Dermis blood vessel endothelial cell (primary cell): ENCODE measurements at places on chromosomes 5 and 9.

- DNase-seq: no peak
These were observed 112.7 kb upstream of the CLINT1 start for GRCh38 chr5:157971571-157972216.

GRCh38 chr5:145160679-145161078 is 674.5 kb downstream of the PRELID2 start:
- no peak for DNase-seq

DNA sequence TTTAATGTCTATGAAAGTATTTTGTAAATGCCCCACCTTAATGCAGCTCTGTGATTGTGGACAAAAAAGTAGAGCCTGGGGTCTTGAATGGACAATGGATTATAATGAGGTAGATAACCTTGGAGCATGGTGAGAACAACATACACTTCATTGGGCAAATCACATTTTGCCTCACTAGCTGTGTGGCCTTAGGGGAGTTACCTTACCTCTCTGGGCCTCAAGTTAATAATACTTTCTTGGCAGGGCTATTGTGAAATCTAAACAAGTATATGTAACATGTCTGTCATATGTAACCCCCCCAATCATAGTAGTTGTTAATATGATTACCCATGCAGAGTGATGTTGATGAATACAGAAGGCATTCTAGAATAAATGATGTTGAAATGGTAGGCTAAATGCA is 213.6 kb upstream of the ANKRD55 start:
- DNase-seq: no peak

DNA sequence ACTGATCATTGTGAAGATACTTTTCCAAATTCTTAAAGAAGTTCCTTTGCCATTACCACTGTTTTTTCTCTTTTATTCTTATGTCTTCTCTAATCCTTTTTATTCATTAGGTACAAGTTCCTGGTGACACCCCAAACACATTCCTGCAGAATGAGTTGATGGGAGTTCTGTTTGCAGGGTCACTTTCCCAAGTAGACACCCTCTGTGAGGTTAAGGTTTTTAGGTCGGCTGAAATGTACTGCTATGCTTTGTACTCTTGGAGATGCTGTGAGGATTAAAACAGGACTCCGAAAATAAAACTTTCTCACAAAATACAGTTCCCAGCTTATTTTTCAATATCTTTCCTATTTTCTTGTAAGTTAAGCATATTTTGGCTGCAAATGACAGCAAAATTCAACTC is 143.3 kb upstream of the TLE4 start:
- no peak for DNase-seq

- DNase-seq: no peak
These were observed 122.9 kb downstream of the CEP120 start for GRCh38 chr5:123300266-123300665.

DNA sequence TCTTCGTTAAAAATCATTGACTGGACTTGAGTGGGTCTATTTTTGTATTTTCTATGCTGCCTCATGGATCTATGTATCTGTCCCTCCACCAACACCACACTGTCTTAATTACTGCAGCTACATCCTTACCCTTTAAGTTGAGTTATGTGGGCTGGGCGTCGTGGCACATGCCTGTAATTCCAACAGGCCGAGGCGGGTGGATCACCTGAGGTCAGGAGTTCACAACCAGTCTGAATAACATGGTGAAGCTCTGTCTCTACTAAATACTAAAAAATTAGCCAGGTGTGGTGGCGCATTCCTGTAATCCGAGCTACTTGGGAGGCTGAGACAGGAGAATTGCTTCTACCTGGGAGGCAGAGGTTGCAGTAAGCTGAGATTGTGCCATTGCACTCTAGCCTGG is 48.2 kb downstream of the XRCC4 start:
- no peak for DNase-seq

DNA sequence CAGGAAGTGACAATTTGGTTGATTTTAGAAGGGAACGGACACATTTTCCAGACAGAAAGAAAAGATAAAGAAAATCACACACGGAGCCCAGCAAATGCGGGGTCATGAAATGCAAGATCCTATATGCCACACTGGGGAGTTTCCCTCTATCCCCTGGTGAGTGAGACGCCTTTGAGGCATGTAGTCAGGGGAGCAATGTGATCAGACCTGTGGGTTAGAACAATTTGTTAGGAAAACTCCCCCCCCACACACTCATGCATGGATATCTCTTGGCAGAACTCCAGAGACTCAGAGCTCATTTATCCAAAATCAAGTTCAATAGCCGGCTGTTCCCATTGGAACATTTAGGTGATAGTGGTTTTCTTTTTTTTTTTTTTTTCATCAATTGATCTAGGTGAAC is 71.7 kb upstream of the TRIO start:
- DNase-seq: no peak

GRCh38 chr9:76654575-76654974 is 109.7 kb upstream of the PCA3 start:
- DNase-seq: peak; percentile 61

GRCh38 chr5:173626505-173626820 is 10.0 kb upstream of the BOD1 start:
- no peak for DNase-seq

DNA sequence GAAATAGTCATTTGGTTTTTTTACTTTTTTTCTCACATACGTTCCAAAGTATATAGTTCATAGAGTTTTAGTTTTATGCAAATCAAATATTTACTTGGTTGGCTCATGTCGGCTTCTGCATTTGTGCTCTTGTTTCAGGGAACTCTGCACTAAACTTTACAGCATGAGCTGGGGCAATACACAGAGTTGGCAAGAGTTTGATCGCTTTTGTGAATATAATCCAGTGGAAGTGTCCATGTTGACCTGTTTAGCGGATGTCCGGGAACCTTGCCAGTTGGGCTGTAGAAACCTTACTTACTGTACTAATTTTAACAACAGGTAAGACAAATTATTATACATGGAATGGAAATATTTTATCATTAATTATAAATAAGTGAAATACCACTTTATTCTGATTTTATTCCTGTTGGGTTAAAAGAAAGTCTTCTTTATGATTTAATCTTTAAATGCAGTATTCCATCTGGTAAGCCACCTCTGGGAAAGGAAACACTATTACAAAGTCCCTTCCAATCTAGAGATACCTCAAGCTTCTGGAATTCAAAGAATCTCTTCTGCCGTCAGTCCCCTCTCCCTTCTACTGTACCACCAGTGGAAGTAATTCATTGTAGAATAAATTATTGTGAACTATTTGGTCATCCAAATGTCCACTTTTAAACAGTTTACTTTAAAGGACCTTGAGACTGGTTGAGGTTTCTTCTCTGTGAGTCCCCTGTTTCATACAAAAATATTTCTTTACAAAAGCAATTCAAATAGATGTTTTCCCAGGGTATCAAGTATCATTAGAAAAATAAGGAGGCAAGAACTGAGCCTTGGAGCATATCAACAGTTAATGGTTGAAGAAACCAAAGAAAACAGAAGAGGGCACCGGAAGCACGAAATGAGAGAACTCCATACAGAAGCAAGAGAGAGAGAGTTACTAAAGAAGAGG is 45.2 kb upstream of the GLIPR2 start:
- DNase-seq: peak; percentile 88

DNA sequence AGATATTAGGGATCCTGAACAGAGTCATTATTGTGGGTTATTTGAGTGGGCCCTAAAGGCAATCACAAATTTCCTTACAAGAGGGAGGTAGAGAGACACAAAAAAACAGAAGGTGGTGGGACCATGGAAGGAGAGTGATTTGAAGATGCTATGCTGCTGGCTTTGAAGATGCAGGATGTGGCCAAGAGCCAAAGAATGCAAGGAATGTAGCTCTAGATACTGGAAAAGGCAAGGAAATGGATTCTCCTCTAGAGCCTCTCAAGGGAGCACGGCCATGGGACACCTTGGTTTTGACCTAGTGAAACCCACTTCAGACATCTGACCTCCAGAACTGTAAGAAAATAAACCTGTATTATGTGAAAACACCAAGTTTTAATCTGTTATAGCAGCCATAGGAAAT is 53.8 kb downstream of the TTC39B start:
- DNase-seq: peak; percentile 60

DNA sequence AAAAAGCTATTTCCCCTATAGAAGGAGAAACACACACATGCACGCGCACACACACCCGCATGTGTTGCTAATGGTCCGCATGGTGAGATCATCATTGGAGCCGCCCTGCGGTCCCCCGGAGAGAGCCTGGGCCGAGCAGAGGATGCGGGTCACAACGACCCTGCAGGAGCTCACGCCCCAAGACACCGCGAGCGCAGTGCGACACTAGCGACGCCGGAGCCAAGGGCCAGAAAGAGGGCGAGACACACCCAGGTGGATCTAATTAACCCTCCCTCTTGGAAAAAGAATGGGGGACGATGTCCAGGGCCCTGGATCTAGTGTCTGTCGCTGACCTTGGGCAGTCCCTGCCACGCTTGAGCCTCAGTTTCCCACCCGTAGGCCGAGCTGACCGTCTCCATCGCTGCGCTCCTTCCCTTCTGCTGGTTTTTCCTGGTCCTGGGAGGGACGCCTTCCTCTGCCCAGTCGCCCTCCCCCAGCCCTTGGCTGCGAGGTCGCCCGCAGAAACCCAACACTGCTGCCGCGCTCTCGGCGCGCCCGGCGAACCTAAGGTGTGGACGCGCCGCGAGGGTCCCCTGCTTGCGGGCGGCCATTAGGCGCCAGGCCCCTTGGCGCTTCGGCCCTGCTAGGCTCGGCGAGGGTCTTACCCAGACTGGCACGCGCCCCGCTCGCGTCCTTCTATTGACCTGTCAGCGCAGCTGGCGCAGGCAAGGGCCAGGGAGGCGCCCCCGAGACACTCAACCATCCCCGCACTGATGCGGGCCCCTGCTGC is 47.5 kb upstream of the RNF20 start:
- DNase-seq: peak; percentile 10

DNA sequence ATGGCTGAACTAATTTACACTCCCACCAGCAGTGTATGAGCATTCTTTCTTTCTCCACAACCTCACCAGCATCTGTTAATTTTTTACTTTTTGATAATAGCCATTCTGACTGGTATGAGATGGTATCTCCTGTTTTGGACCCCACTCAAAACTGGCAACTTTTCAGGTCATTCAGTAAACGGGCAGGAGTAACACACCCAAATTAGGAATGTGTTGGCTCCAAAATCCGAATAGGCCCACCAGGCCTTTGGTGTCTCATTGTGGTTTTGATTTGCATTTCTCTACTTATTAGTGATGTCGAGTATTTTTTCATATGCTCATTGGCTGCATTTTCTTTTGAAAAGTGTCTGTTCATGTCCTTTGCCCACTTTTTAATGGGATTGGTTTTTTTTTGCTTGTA is 517.1 kb downstream of the TMEM232 start:
- no peak for DNase-seq

DNA sequence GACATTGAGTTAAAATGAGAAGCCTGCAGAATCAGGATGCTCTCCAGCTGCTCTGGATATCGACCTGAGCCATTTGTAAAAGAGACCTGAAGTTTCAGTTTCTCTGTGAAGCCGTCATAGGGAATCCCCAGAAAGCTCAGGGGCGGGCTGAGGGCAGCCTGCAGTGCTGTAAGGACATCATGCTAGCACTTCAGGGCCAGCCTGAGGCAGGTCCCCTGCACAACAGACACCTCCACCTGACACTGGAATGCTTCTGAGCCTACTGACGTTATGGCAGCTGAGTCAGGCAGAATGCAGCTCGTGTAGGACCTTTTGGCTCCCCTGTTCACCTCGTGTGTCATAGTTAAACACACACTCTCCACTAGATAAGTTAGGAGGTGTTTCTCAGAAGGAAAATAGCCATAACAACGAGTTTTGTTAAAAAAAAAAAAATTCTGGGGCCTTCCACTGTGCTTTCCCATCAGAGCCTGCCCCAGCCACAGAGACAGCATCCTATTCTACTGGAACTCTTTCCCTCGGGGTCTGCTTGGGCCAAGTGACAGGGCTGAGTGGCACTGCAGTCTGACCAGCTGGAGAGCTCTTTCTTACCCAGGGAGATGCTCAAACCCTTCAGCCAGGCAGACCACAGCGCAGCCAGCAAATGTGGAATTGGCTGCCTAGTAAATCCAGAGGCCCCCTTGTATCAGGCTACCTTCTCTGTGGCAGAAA is 354.9 kb downstream of the DIRAS2 start:
- DNase-seq: no peak

GRCh38 chr9:15524845-15525455 is 14.2 kb upstream of the PSIP1 start:
- peak; percentile 63 for DNase-seq

DNA sequence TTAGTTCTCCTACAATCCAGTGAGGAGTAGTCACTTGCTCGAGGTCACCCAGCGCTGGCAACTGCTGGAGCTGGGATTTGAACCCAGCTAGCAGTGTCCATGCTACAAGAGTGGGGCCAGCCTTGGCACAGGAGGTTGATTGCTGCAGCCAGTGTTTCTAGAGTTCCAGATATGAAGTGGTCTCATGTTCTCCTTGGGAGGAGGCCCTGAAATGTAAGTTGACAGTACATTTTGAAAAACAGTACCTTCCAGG is 802 bp downstream of the CCDC107 start:
- DNase-seq: peak; percentile 58

DNA sequence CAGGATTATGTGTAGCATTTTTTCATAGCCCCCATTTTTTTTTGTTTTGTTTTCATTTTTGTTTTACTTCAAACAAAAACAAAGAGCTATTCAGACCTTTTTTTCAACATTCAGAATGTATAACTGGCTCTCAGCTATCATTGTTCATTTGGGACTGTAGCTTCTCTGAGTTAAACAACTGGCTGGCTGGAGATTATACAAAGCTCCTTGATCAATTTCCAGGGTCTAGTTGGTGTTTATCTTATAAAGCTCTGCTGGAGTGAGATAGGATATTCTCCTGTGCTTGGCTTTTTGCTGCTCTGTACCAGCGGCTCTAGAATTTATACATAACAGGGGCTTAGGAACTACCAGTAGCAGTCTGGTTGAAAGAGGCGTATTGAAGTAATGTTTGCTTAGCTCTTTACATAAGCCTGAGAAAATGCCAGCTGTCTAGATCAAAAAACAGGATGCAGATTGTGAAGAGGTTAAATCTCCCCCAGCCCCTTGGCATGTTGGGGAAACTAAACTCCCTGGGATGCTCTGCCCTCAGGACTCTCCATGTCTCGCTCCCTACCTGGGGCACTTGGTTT is 15.2 kb downstream of the GARNL3 start:
- DNase-seq: no peak

- peak; percentile 70 for DNase-seq
These were observed 27.4 kb upstream of the F2RL1 start for GRCh38 chr5:76791461-76791860.

GRCh38 chr5:6736524-6737042 is 23.4 kb downstream of the TENT4A start:
- no peak for DNase-seq
